ENCODE measurements at places on chromosomes 7 and 10. TPM values are rescaled to one million over a fixed set of nuclear protein-coding genes. Genes with fewer than 3 reads are reported as not detected.

GRCh38 chr10:121914661-121915060, 13.2 kb downstream of the ATE1 start:
- DNase-seq: no peak

DNA sequence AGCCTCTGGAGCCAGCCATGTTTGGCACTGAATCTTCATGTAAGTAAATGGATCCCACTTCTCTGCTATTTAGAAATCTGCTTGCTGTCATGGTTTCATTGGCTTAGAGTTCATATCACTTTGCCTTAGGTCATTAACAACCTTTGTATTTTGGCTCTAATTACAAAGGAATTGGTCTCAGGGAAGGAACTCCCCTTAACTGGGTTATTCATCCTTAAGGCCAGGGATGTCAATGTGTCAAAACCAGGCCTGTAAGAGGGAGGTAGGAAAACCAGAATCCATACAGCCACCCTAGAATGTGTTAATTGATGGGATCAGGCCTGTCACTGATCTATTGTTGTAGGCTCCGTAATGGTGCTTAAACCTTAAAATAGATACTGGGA, 67.3 kb downstream of the ST7 start:
- DNase-seq: no peak

DNA sequence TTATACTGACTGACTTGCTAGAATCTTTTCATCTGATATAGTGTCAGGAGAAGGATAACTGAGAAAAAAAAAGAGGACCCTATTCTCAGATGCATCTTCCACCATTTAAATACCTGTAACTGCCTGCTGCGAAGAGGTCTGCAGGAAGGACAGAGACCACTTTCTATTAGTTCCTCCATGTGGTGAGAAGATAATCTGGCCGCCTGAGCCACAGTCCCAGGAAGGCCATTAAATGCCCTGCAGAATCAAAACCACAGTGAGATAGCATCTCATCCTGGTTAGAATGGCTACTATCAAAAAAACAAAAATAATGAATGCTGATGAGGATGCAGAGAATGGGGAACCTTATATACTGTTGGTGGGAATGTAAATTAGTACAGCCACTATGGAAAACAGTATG, 19.9 kb upstream of the IFIT1B start:
- no peak for DNase-seq

GRCh38 chr7:102413091-102413490, 16.9 kb downstream of the PRKRIP1 start:
- DNase-seq: no peak

DNA sequence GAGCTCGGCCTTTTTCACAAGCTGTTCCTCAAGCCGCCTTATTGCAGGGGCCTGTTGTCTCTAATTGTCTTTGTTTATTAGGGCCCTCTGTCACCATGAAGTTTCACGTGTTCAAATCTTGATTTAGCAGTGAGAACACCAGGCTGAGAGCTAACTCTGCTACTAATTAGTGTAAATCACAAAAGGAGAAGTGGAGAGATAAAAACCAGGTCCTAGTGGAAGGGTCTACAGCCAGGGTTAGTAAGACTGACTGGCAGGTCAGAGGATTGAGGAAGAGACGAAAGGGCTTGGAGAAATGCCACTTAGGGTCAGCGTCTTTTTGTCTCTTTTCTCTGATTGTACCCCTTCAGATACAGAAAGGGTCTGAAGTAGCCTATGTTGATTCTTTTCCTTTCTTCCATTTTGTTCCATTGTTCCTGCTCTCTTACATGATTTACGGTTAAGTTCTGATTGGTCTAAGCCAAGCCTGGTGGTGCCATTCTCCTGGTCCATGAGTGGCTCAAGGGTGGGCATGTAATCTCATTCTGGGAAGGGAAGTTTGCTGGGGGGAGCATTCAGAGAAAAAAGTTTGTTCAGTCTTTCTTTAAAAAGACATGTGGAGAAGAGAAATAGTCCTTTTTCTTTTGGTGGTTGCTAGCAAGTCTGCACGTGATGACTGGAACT, 21.3 kb downstream of the SSMEM1 start:
- no peak for DNase-seq

- DNase-seq: no peak
Observed at GRCh38 chr7:120675076-120675475, 182.9 kb downstream of the TSPAN12 start.

DNA sequence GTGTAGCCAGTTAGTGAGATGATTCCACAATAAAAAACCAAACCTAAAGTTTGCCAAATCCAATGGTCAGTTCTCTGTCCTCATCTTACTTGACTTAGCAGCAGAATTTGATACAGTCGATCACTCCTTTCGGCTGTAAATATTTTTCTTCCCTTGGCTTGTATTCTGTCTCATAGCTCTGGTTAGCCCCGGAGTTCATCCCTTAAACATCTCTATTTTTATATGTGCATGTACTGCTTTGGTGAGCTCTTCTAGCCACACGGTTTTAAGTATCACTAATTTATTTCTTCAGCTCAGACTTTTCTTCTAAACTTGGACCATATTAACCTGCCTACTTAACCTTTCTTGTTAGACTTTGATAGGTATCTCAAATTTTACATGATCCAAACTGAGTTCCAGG, 17.8 kb upstream of the ASB15 start:
- DNase-seq: no peak

DNA sequence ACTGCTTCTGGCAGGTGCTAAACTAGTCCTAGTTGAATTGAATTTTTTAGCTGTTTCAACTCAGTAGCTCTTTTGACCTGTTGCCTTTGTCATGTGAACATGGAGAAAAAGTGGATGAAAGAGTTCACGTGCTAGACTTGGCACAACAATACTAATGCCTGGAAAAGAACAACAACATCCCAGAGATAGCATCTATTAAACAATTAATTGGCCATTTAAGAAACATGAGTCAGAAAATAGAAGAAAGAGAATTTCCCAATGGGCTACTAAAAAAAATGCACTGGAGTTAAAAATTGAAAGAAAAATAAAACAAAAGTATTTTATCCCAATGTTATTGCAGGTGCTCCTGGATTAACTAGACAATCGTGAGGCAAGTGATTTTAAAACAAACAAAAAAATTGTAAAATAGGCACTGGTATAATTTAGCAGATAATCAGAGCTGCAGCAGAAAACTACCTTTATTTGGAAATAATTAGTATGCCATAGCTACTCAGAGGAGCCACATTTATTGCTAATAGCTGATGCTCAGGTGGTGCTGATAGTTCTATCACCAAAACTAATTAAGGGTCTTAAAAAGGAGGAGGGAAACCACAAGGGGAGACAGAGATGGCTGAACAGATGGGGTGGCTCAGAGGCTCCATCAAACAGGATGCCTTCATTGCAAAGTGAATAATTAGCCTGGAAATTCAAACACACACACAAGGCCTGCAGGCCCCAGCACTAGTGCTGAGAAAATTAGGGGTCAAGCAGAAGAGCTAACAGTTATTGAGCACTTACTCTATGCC, 17.6 kb downstream of the CCDC71L start:
- DNase-seq: no peak

DNA sequence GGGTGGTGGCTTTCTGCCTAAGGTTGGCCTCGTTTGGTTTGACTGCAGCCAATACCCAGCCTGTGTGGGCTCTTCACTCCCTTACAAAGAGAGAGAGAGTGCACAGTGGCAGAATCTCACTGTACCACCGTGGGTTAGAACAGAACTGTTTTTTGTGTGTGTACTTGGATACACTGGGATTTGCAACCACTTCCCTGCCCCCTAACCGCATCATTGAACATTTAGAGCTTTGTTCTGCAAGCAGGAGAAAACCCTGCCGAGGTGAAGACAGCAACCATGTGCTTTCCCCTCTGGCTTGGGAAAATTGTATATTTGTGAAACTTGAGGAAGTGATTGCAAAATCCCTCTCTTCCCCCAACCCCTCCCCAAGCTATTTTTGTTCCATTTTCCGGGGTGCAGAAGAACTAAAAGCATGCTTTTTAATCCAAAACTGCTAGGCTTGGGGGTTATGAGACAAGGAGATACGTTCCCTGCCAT, 201.2 kb downstream of the TCF7L2 start:
- DNase-seq: no peak

- no peak for DNase-seq
Observed at GRCh38 chr10:1873661-1874315, 136.5 kb upstream of the ADARB2 start.

- no peak for DNase-seq
Observed at GRCh38 chr7:141737118-141737835, 881 bp upstream of the SSBP1 start.

DNA sequence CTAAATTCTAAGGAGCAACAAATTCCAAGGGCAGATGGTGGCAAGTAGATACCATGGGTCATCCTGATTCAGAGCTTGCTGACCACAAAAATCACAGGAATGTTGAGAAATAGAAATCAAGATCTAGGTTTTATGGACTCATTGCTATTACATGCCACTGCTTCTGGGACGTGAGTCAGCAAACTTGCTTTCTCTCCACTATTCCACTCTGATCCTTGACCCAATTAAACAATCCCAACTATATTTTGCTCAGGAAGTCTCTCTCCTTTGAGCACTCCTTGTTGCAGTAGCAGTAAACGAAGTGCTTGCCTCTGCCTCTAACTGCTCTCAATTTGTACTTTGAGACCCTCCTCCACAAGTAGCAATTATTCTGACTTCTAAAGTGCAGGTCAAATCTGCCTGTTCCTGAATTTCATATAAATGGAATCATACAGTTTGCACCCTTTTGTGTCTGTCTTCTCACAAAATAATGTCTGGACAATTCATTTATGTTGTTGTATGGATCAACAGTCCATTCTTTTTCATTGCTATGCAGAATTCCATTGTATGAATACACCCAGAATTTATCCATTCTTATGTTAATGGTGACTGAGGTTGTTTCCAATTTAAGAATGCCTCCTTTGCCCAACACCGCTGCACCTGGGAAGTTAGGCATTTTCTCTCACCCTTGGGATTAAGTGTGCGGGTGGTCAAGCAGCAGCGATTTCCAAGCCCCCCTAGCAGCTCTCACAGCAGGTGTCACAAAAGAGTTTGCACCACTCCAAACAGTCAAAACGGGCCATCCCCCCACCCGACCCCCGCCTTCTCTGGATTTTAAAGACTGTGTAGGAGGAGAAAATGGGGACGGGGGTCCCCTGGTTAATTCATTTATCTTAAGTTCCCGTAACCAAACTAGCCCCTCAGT, 35.9 kb downstream of the ACSM6 start:
- DNase-seq: peak; percentile 96

- DNase-seq: no peak
Observed at GRCh38 chr7:400901-401485, 111.0 kb downstream of the FOXL3 start.

- DNase-seq: no peak
Observed at GRCh38 chr7:28178599-28178998, 2.0 kb downstream of the JAZF1 start.

DNA sequence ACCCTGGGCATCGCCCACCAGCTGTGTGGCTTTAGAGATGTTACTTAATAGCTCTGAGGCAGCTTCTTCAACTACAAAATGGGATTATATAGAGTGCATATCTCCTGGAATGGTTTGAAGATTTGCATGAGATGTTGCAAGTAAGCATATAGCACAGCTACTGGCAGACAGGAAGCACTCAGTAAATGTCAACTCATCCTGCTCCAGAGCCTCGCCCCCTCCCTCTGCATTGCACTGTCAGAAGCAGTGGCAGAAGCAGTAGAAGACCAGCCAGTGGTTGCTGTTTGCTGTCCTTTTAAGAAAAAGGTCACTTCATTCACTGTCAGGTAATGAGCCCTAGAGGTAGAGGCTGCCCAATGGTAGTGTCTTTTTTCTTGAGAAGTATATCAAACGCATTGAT, 180.0 kb upstream of the GHITM start:
- DNase-seq: no peak

- DNase-seq: no peak
Observed at GRCh38 chr10:24569330-24569796, 154.3 kb downstream of the ARHGAP21 start.

GRCh38 chr7:42096681-42097561, 140.1 kb downstream of the GLI3 start:
- no peak for DNase-seq

- DNase-seq: no peak
Observed at GRCh38 chr7:16438988-16439387, 17.6 kb upstream of the CRPPA start.

DNA sequence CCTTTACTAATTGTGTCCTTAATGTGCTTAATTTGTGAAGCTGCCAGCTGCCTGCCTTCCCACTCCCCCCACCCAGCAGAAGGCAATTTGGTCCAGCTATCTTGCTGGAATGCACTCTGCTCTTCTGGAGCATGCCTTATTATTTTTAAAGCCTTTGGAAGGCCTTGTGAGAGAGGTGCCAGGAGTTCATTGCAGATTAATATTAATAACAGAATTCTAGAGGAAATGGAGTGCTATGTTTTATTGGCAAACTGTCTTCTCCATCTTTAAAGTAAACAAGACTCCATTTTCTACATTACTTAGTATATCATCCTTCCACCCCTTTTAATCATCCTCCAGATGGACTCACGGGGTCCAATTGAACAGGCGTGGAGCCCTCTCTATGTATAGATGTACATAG, 50.8 kb upstream of the ZNF32 start:
- no peak for DNase-seq

- no peak for DNase-seq
Observed at GRCh38 chr7:100159099-100159623, 638 bp upstream of the TRAPPC14 start.

DNA sequence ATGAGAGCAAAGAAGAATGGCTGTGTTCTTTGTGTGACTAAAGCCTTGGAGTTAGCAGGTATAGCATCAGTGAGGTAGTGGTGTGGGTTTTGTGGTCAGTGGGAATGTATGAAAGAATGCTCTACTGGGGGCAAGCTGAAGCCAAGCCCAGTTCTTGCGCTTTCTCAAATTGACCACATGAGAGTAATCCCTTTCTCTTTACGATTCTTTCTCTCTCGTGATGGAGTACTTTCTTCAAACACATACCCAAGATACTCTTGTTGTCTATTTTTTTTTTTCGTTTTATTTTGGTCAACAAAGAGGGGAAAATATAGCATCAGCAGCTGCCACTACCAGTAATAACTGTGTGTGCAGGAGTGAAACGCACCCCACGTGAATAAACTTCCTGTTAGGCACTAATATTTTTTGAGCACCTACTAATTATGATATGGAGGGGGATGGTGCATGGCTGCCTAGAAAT, 8.4 kb upstream of the PANK1 start:
- no peak for DNase-seq

GRCh38 chr7:118298771-118299170, 74.3 kb downstream of the ANKRD7 start:
- no peak for DNase-seq

DNA sequence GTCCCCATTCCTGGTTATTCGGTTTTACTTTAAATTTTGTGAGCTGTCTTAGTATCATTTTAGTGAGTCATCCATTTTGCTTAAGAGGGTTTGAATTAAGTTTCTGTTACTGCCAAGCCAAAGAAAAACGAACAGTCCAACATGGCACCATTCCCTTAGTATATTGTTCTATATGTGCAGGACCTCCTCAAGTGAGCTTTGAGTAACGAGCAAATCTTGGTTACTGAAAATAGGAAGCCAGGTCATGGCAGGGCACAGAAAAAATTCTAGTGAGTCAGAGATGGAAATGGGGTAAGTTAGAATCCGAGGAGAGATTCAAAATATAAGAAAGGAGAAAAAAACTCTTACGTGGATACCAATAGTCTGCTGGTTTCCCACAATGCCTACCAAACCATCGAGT, 292.9 kb downstream of the BAMBI start:
- DNase-seq: no peak

Gene PNLIPRP1
- not detected for total RNA-seq

Gene TRIM50
- total RNA-seq: 0.47 TPM

Gene TMEM273
- not detected for total RNA-seq

Gene RBP3
- total RNA-seq: not detected

Gene C7orf57
- 0.12 TPM for total RNA-seq

Gene SUN3
- not detected for total RNA-seq

Gene NCF1
- not detected for total RNA-seq

Gene FRMD4A
- total RNA-seq: 4.2 TPM

Data from NCI-H460 (cell line).